Caki2 (cell line): ENCODE measurements at places on chromosomes 7 and 10.

DNA sequence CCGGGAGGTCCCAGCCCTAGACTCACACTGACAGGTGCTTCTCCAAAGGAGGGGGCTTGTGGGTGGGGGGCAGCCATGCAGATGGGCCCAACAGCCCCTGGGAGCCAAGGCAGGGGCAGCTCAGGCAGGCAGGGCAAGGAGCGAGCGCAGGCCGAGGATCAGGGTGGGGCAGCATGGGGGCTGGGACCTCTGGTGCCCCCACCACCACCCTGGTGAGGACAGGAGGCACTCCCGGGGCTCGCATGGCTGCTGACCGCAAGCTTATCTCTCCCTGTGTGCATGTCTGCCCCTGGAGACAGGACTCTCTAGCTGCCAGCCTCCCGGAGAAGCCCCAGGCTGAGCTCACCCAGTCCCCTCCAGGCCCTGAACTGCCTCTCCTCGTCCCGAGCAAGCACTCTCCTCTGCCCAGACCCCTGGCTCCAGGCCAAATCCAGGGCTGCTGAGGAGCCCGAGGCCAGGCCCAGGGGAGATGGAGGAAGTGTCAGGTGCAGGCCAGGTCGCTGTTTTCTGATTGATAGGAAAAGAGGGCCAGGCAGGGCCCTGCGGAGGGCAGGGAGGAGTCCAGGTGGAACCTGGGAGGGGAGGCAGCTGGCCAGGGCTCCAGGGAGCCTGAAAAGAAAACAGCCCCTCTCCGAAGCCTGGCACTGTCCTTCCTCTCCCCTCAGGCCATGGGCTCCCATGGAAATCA is 39.0 kb downstream of the PDGFA start:
- no peak for DNase-seq

- DNase-seq = no peak
Measured at GRCh38 chr10:99582255-99582770, 37.9 kb downstream of the SLC25A28 start.

DNA sequence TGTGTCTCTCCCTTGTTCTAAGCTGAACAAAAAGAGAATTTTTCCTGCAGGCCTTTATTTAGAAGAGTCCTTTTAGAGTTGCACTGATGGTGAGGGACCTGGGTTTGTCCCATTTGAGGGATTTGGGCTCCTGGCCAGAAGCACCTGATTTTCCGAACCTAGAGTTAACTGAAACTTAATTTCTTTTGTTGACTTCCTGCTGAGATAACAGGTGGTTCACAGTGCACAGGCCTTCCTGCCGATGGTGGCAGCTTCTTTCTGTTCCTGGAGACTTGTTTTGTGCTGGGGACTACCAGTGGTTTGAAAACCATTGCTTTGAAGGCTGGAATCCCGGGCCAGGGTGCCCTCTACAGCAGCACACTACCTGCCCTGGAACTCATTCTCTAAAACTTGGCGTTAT is 99.2 kb downstream of the SUGCT start:
- DNase-seq = no peak

DNA sequence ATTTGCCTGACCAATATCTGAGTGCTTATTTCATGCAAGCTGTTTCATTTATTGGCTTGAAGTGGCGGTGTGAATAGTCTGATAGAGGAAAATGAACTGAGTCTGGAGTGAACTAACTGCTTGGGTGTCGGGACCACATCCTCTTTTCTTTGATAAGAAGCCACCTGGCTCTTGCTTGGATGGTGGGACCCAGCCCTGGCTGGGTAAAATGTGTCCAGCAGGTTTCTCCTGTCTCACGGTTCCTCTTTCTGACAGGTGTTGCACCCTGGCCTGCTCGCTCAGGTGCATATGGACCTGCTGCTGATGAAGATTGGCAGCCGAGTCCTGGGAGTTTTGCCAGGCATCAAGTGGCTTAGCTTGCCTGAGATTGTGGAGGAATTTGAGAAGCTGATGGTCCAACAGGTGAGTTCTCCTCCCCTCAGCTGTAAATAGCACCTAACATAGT is 1.6 kb downstream of the ADCK2 start:
- DNase-seq = no peak

DNA sequence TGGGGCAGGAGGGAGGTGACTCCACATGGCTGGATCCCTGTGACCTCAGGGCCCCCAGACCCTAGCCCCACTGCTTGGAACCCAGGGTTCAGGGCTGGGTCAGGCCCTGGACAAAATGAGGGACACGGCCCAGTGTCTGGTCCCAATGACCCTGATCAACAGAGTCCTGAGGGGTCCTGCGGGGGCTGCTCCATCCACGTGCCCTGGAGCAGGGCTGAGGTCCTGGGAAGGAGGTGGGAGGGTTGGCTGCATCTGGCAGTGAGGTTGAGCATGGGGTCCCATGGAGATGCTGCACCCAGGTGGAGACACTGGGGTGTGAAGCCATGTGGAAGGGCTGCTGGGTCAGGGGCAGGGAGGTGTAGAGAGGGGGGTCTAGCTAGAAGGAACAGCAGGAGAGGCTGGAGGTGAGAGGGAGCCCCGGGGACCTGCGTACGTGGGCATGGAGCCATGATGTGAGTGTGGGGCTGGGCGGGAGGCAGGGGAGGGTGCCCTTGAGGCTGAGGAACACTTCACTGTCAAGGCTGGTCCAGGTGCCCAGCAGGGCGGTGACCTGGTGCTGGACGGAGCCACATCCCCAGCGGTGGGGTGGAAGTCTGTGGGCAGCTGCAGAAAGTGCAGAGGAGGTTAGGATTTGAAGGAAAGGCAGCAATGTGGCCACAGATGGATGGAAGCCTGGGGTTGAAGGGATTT is 604 bp downstream of the SCART1 start:
- no peak for DNase-seq

- no peak for DNase-seq
Measured at GRCh38 chr10:83562381-83562780, 576.9 kb upstream of the GHITM start.

- DNase-seq = no peak
Measured at GRCh38 chr10:82721831-82722230, 846.8 kb downstream of the NRG3 start.

DNA sequence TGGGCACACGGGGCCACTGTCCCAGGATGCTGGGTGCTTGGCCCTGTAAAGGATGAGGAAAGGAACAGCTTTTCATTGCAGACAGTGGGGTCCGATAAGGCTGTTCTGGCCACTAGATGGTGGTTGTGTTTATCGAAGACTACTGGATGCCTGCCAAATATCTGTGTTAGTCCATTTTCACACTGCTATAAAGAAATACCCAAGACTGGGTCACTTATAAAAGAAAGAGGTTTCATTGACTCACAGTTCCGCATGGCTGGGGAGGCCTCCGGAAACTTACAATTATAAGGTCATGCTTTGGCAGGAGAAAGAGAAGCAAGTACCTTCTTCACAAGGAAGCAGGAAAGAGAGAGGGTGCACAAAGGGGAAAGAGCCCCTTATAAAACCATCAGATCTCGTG is 32.2 kb upstream of the GARS1 start:
- peak; percentile 25 for DNase-seq

DNA sequence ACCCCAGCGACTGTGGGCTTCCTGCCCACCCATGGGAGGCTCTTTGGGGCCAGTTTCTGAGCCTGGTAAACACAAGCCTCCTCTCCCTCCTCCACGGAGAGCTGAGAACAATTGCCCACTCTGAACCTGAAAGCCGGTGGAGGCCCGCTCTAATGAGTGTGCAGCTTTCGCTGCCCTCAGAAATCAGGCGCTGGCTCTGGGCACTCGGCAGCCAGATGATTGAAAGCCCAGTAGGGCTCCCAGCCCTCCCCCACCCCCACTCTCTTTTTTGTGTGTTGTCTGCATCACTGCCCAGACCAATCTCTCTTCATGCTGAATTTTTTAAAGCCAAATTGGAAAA is 438.9 kb downstream of the RPS24 start:
- no peak for DNase-seq
